ENCODE measurements at places on chromosomes 3 and 15.

- DNase-seq: peak; percentile 86
Observed at GRCh38 chr3:178084938-178085816, 451.1 kb upstream of the KCNMB2 start.

GRCh38 chr3:141680620-141681389 is 57.3 kb upstream of the RNF7 start:
- DNase-seq: peak; percentile 46

DNA sequence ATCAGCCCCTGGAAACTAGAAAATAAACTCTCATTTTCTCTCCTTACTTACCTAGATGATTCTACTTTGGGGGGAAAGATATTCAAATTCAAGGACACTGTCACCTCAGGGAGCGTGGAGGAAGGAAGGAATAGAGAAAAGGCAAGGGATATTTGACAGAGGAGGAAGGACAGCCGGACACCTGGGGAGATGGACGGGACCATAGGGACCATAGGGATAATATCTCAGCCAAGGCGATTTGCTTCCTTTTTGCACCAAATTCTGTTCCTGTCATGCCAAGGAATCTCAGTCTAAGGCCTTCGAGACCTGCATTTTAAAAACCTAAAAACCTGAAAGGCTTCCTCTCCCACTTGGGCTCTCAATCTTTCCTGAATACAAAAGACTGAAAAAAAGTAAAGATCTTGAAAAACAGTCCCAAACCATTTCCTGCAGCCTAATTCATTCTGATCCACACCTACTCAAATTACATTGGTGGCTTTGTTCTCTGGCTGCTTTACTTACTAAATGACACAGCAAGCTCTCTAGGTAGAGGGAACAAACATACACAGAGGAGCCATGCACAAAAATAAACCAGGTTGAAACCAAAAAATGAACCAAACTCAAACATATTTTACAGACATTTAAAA is 73.9 kb upstream of the SLC24A5 start:
- DNase-seq: no peak

DNA sequence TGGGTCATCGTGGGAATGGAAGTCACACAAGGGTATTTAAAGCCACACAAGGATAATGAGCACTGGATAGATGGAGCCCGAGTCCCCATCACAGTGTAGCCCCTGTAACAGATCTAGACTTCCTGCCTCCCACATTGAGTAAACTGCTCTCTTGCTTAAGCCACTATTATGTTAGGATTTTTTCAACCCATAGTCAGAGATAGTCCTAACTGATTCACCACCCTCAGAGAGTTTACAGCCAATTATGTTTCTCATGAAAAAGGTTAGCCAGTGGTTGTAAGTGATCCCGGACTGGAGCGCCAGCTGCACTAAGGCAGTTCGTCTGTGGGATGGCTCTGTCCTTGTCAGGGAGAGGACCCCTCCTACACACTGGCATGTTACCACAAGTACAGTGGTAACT is 77.0 kb downstream of the KLF13 start:
- DNase-seq: peak; percentile 62

DNA sequence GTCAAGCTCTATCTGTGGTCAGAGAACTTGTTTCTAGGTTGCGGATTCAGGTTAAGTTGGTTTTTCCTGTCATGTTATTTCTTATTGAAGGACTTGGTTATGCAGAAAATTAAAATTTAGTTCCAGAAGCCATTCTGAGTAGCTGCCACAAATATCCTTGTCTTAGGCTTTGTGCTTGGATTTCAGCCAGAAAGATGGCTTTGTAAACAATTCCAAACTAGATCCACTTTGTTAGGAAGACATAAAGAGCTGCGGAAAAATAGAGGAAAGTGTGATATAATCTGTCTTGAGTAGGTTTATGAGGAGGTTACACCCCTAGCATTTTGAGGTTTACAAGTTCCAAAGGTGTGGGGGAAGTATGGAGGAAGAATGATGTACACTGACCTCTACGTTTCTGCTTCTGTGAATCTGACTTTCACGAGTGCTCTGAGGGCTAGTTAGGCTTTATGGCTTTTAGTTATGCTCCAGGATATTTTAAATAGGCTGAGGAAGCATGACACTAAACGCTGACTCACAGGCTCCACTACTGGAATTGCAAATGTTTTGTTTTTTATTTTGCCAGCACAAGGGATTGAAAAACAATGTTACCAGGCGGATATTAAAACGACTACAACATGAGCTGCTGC is 46.3 kb upstream of the UTS2B start:
- peak; percentile 75 for DNase-seq

- DNase-seq: no peak
Observed at GRCh38 chr15:85045615-85046014, 64.0 kb downstream of the PDE8A start.

GRCh38 chr3:124558991-124559845 is 171.0 kb upstream of the UMPS start:
- DNase-seq: peak; percentile 98

DNA sequence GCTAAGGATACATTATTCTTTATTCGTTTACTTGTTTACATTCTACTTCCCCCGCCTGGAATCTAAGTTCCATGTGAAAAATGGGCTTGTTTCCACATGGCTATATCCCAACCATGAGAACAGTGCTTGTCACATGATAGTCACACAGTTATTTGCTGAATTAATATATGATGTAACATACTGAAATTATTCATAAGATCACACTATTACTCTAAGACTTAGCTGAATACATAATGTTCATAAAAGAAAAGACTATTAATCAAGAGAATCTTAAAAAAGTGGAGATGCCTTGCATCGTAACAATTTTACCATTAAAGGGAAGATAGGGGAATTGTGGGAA is 6.5 kb downstream of the PBRM1 start:
- peak; percentile 25 for DNase-seq

- DNase-seq: no peak
Observed at GRCh38 chr3:126155819-126156218, 24.6 kb downstream of the ALDH1L1 start.

GRCh38 chr15:100334015-100334414 is 7.8 kb downstream of the ADAMTS17 start:
- no peak for DNase-seq

DNA sequence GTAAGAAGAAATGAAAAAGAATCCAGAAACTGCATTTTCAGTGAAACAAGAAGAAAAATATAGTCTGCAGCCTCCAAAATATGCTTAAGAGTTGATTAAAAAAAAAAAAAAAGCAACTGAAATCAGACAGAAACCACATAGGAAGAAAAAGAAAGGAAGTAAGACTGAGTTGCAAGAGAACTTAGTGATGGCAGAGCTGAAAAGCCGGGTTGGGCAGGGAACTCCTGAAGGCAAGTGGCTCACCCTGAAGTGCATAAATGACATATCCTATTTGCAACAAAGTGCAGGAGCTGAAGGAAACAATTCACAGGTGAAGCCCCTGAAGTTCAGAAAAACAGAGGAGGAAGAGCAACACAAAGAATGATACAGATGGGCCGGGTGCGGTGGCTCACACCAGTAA is 108.8 kb upstream of the SLC25A36 start:
- DNase-seq: no peak

DNA sequence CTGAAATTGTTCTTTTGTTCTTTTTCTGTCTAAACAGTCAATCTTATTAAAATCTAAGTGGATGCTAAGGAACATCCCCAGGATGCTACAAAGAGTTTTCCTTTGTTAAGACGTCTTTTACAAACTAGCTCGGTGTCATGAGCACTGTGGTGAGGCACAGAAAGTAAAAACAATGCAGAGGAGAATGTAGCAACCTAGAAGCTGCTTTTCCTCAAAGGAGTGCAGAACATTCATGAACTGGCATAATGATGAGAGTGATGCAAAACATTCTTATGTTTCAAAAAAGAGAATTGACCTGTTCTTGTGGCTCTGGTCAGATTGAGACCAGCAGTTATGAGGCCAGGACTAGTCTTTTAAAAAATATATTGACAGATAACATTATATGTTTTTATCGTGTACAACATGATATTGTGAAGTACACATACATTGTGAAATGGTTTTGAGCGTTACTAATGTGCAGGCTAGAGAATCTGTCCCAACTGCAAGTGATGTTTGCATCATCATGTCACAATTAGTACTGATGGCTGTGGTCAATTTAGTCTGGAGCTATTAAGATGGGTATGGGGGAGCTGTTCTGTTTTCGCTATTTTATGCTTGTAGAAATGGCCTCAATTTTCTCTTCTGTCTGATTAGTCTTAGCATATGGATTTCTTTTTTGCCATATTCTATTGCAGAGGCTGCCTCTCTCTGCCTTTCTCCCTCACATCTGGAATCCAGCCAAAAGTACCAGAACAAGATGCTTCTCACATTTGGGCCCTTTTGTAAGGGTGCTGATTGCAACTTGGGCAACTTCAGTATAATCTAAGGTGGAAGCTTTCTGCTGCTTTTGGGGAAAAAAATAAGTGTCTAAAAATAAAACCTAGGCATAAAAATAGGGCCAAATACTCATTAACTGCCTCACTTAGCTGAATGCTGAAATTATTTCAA is 50.2 kb downstream of the HHLA2 start:
- peak; percentile 2 for DNase-seq

- no peak for DNase-seq
Observed at GRCh38 chr15:27622371-27622770, 476.7 kb downstream of the OCA2 start.

- DNase-seq: no peak
Observed at GRCh38 chr15:39269352-39269751, 311.5 kb upstream of the THBS1 start.

GRCh38 chr3:9056581-9056980 is 93.3 kb upstream of the RAD18 start:
- DNase-seq: no peak

- no peak for DNase-seq
Observed at GRCh38 chr15:66481107-66481856, 16.3 kb downstream of the SNAPC5 start.

Data from fibroblast of skin of back (primary cell).